Ureter (tissue), 1 donor: ENCODE measurements at places on chromosomes 2 and 18.
A peak's percentile ranks its signal among the peaks of the same experiment; 100 is the strongest.

GRCh38 chr2:160482673-160483072, 10.9 kb downstream of the RBMS1 start:
- DNase-seq = no peak

- DNase-seq = peak; percentile 83
Measured at GRCh38 chr2:240374085-240374907, 61.2 kb upstream of the GPC1 start.

DNA sequence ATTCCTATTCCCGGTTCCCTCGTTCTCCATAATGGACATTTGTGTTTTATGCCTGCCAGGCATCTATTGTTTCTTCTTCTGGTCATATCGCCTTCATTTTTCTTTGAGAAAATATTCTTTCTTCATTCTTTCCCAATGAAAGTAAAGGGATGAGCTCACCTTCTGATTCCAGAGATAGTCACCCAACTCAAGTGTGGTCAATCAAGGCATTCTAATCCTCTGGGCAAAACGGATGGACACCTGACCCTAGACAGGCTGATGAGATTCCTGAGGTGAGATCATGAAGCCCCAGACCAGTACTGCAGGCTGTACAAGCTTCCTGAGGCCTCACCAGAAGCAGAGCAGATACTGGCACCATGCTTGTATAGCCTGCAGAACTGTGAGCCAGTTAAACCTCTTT, 52.8 kb downstream of the GAD1 start:
- DNase-seq = no peak

GRCh38 chr2:68971591-68972231, 2.7 kb upstream of the GKN1 start:
- DNase-seq = no peak

- DNase-seq = no peak
Measured at GRCh38 chr18:58363767-58364540, 264.9 kb downstream of the ALPK2 start.

DNA sequence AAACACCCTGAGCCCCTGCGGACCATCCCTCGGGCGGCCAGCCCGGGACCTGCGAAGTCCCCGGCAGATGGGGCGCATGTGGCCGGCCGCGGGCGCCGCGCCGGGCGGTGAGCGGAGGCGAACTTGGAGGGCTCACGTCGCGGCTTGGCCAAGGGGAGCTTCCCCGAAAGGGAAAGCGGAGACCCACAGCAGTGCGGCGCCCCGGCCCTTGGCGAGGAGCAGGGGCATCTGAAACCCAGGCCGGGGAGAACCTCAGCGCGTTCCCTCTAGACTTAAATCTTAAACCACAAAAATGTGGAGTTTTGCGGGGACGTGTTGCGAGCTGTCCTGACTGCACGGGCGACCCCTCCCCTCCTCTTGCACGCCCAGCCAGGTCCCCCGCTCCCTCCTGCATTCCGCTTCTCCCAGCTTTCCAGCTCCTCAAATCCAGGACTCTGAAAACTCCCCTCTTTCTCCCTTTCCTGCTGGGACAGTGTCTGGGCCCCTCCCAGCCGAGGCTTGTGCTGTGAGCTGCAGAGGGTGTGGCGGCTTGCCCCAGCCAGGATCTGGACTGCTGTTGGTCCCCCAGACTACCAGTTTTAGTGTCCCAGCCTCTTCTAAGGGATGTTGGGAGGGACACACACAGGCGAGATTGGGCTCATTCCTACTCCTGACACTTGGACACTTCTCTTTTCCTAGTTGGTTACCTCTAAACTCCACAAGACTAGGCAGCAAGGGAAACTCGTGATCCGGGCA, 1.3 kb downstream of the FMNL2 start:
- peak; percentile 53 for DNase-seq

DNA sequence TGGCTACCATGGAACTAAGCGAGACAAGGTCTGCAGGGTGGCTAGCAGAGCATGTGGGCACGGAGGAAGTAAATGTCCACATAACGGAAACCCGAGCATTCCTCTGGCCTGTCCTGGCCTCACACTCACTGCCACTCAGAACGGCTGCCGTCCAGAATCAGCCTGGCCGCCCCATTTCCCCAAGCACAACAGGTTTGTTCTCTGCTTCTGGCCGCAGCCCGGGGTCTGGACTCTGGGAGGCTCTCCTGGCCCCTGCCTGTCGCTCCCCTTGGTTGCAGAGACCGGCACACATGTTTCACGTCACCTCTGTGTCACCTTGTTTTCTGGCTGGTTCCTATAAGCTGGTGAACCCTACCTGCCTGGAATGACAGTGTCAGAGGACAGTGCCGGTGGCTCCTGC, 69.3 kb downstream of the GLI2 start:
- DNase-seq = no peak

- DNase-seq = no peak
Measured at GRCh38 chr18:2963048-2963447, 49.9 kb downstream of the LPIN2 start.

DNA sequence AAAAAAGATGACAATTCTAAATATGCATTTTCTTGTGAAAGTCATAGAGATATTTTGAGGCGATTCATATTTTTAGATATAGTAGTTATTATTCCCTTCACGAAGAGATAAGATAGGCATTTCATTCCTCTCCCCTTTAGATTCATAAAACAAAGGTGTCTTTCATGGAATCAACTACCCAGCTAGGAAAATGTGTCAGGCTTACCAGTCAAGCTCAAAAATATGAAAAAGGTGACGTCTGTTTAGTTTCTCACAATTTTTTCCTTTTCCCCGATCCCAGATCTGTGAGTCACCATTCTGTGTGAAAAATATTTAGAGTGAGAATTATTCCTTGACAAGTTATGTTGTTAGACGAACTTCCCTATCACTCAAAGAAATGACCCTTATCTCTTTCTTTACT, 95.4 kb upstream of the FN1 start:
- no peak for DNase-seq

DNA sequence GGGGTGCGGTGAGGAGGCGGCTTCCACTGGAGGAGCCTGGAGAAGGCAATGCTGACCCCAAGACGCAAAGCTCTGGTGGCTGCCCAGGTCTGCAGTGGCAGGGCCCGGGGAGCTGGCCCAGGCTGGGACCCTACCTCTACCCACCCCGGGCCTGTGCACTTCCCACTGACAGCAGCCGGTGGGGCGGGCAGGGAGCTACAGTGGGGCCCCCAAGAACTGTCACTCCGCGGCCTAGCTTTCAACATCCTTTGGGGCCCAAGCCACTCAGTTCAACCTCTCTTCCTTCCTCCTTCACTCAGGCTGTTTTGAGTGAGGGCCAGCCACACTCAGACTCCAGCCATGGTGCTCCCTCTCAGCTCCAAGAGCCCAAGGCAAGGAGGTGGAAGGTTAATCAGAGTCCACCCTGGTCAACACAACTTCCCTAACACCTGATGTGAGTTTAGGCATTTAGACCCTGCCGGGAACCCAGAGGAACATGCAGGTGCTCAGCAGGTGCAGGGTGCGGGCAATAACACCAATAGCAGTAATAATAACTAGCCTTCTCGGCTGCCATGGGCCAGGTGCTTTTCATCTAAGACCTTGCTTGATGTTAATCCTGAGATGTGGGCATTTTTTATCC, 93.6 kb downstream of the ZFP36L2 start:
- no peak for DNase-seq

GRCh38 chr2:130887643-130888042, 50.9 kb downstream of the ARHGEF4 start:
- DNase-seq = no peak

GRCh38 chr2:219661197-219661954, 33.9 kb downstream of the SLC4A3 start:
- DNase-seq = no peak

DNA sequence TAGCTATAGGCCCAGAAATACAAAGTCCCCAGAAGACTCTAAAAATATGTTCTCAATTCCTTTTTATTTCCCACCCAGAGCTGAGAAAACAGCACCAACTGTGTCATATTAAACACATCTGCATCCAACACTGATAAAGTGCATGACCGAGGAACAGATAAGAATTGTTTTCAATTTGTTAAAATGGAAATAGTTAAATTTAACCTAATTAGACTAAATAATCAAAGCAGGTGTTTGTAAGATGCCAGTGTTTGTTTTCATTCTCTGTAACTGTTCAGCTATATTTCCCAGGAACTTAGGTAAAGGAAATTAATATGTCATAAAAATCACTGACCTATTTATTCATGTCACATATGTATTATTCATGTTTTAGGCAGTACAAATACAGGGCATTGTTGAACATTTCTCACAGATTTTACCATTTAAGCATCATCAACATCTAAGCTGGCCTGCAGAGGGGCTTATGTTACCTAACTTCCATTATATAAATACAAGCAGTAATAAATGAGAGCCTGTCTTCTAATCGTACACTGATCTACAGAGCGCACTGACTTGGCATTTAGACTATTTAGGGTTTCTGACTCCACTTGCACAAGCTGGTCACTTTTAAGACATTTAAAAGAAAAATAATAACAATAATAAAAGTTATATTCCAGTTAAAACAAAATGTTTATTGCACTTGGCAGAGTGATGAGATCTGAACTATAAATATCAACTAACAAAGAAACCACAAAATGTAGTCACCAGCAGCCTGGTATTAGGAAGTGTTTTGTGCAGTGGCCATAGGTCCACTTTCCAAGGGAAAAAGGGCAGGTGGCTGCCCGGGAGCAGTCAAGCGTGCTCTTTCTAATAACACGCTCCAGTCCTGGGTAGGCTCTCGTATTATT, 86.6 kb upstream of the ZFP36L2 start:
- DNase-seq = no peak

GRCh38 chr2:20641123-20641985, 9.5 kb downstream of the HS1BP3 start:
- no peak for DNase-seq

- no peak for DNase-seq
Measured at GRCh38 chr2:31028417-31028816, 109.8 kb downstream of the GALNT14 start.

- DNase-seq = no peak
Measured at GRCh38 chr18:7678389-7678788, 111.3 kb downstream of the PTPRM start.

GRCh38 chr2:127080226-127080937, 26.6 kb downstream of the BIN1 start:
- no peak for DNase-seq

DNA sequence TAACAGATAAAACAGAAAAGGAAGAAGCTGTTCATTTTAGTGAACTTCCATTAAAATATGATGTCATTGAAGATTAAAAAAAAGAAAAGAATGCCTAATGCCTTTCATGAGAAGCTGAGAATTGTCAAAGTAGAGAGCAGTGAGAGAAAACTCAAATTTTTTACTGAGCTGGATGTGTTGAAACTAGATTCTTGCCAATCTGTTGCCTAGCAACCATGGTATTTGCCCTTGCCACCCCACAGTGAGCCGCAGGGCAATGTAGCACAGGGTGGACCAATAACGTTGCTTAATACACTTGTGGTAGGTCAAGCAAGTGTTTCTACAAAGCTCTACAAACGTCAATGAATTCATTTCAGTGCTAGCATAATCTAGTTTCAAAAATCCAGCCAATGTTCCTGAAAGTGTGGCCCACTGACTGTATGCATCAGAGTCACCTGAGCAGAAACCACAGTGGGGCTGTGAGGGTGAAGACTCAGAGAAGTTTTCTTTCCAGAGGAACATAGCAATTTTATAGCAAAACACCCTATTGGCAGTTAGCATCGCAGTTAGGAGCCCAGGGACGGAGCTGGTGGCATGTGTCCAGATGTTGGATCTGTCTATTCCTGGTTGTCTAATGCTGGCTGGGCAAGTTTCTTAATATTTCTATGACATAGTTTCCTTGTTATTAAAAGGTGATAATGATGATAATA, 132.2 kb downstream of the DOCK10 start:
- DNase-seq = peak; percentile 55

DNA sequence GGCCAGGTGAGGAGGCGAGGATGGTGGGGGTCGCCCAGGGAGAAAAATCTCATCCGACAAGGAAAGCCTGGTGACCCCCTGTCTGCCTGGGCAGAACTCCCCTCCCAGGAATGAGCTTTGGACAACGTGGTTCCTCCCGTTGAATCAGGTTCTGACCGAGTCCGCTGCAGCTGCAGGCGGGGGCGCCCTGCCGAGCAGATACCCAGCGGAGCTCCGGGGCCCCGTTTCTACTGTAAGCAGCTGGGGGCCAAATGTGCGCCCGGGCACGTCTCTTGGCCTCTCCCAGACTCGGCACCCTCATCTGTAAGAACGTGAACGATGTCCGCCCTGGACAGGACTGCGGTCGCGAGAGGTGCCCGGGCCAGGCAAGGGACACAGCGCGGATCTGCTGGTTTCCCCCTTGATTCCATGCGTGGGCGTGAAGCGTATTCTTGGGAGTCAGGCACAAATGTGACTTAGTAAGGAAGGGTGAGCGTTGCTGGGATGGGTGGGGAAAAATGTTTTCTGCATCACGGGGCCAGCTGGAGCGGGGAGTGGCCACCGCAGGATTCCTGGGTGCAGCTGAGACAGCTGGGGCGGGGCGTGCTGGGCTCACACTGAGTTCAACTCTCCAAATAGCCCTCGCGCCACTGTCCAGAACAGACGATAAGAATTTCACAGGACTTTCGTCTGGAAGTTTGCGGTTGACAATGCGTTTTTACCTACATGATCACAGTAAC, 20.2 kb upstream of the TUBB6 start:
- peak; percentile 92 for DNase-seq

DNA sequence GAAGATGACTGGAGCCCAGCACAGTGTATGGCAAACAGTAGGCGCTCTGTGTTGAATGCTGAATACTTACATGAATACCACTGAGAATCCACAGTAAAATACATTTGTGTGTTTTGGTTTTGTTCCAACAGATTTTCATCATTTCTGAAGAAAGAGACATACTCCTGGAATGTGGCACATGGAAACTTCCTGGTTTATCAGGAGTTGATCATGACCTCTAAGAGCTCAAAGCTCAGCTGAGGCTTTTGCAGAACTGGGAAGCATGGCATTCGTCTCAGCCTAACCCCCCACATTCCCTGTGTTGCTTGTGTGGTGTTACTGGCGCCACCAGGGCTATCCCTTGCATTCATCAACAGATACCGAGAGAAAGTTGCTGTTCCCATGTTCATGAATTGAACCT, 316.9 kb upstream of the REV1 start:
- no peak for DNase-seq

DNA sequence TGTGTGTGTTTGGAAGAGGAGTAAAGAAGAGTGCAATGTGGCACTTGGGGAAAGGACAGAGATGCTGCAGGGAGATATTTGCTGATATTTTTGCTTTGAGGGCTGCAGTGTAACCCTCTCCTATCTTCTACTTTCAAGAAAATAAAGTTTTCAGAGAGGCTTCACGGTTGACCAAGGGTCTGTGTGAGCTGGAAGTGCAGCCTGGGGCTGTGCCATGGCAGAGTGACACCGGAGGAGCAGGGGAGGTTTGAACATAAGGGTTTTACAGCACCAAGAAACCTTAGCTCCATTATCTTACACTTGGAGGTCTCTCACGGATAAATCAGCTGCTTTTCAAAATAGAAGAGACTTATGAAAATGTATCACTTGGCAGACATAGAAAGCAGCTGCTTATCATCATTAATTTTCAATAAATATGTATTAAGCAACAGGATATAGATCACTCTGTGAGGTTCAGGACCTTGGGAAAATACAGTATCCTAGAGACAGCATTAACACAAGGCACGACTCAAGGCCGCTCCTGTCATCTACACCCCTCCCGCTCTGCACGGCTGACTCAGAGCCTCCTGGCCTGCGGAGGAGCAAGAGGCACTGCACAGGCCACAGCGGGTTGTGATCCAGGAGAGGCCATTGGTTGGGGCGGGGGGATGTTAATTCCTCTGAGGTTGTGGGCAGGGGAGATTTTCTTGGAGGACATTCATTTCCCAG, 127.8 kb downstream of the COPS8 start:
- no peak for DNase-seq
